ENCODE measurements at places on chromosomes 6 and 20. TPM values are rescaled to one million over a fixed set of nuclear protein-coding genes. Genes with fewer than 3 reads are reported as not detected.

F13A1 gene
- not detected for total RNA-seq

RAB44 gene
- 0.10 TPM for total RNA-seq

BPIFB3 gene
- total RNA-seq, result not detected

MGME1 gene
- 33.6 TPM for total RNA-seq

WFDC12 gene
- not detected for total RNA-seq

FRS3 gene
- total RNA-seq, result 5.3 TPM

IL17A gene
- total RNA-seq, result not detected

POU5F1 gene
- total RNA-seq, result not detected

HDGFL1 gene
- not detected for total RNA-seq

LIME1 gene
- 12.1 TPM for total RNA-seq

SCRT2 gene
- total RNA-seq, result not detected

CAGE1 gene
- total RNA-seq, result 0.13 TPM

KIFC1 gene
- 54.7 TPM for total RNA-seq

TINAG gene
- total RNA-seq, result not detected

LRFN2 gene
- total RNA-seq, result 0.29 TPM

RFX6 gene
- not detected for total RNA-seq

ABCF1 gene
- total RNA-seq, result 115 TPM

WFDC10B gene
- total RNA-seq, result not detected

EZR gene
- total RNA-seq, result 205 TPM

SLC24A3 gene
- not detected for total RNA-seq

SPTLC3 gene
- total RNA-seq, result 0.18 TPM

FAM217A gene
- total RNA-seq, result not detected

B4GALT5 gene
- 39.3 TPM for total RNA-seq

ACAT2 gene
- total RNA-seq, result 84.2 TPM

TSHZ2 gene
- total RNA-seq, result 26.0 TPM

HLA-DQB1 gene
- total RNA-seq, result 4.7 TPM

MUC22 gene
- total RNA-seq, result not detected

HLA-G gene
- total RNA-seq, result 0.91 TPM

OSER1 gene
- 22.0 TPM for total RNA-seq

CNBD2 gene
- total RNA-seq, result 6.1 TPM

RAET1L gene
- total RNA-seq, result not detected
